ENCODE measurements at places on chromosomes 7 and 10.

DNA sequence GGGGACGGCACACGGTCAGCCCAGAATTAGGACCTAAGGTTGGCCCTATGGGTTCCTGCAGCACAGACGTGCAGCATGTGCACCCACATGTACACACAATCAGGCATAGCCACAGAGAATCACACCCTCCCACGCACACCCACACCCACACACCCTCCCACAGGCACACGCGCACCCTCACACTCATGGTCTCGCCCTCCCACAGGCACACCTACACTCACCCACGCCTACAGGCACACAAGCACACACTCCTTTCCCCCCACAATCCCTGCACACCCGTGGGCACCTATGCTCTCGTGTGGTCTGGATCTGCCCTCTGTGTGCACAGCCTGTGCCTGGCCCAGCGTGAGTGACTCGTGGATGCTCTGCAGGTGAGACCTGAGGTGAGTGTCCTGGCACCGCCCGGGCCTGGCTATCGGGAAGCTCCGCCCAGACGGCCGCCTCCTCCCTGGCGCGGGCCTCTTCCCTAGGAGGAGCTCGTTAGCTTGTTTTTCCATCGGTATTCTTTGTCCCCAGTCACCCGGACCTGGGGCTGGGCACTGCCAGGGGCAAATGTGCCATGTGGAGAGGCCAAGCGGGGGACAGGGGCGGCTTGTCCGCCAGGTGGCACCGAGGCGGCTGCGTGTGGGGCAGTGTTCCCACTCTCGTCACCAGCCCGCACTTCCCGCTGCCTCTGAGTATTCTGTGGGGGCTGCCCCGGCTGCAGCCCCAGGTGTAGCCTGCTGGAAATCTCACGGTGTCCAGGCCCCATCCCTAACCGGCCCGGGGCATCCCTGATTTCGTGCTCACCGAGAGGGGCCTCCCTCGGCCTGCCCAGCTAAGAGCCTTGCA lies 110.2 kb upstream of the FAM20C start:
- no peaks in the 10 kb centered on the region for H3K4me1 ChIP-seq
- H3K36me3 ChIP-seq, result no peaks in the 10 kb centered on the region
- no peak overlapping the region for H3K27ac ChIP-seq
- DNase-seq, result no peak

- H3K27me3 ChIP-seq, result no peaks in the 10 kb centered on the region
- H3K27ac ChIP-seq, result no peak overlapping the region
- H3K36me3 ChIP-seq, result peaks cover 16% of the 10 kb centered on the region
- DNase-seq, result no peak
- H3K4me3 ChIP-seq, result no peak overlapping the region
Measured at GRCh38 chr7:271266-272107, 18.5 kb upstream of the FOXL3 start.

- DNase-seq, result no peak
- H3K36me3 ChIP-seq, result peaks cover 20% of the 10 kb centered on the region
- H3K27ac ChIP-seq, result no peak overlapping the region
- H3K4me1 ChIP-seq, result peaks cover 73% of the 10 kb centered on the region
- peak overlapping the region; percentile 1 for H3K4me3 ChIP-seq
Measured at GRCh38 chr10:6470894-6471618, 109.0 kb downstream of the PRKCQ start.

DNA sequence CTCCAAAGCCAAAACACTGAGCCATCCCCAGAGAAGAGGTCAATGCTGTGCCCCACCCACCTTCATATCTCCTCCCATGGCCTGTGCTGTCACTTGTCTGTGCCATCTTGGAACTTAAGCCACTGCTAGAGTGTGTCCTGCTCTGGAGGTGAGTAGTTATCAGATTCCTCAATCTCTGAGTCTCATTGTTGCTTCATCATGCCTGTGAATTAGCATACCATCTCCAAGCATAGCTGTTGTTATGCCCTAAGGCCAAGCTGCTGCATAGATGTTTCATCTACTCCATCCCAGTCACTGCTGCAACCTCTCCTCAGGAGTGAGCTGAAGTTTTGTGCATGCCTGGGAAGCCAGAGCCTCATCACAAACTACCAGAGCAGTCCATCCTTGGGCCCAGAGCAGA lies 349.0 kb downstream of the ZWINT start:
- H3K27ac ChIP-seq, result no peak overlapping the region
- no peaks in the 10 kb centered on the region for H3K36me3 ChIP-seq
- H3K27me3 ChIP-seq, result no peaks in the 10 kb centered on the region
- DNase-seq, result no peak
- H3K4me1 ChIP-seq, result no peaks in the 10 kb centered on the region

GRCh38 chr7:85095366-85095765 lies 91.5 kb downstream of the SEMA3D start:
- no peaks in the 10 kb centered on the region for H3K4me1 ChIP-seq
- H3K27ac ChIP-seq, result no peak overlapping the region
- H3K27me3 ChIP-seq, result no peaks in the 10 kb centered on the region

DNA sequence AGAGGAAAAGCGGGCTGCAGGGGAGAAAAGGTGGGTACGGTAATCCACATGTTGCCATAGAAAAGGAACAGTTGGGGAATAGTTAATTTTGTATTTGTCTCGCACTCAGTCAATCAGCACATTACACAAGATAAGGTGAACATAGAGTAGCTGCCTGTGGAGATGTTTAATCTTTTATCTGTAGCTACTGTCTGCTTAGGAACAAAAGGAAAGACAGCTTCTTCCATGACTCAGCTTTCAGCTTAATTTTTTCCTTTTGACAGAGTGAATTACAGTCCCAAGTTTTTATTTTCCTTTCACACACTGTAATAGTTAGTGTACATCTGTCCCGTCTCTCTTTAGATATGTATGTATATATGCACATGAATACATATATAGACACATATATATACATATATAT lies 39.3 kb upstream of the PODXL start:
- H3K36me3 ChIP-seq, result no peaks in the 10 kb centered on the region
- no peak overlapping the region for H3K27ac ChIP-seq
- DNase-seq, result no peak
- no peaks in the 10 kb centered on the region for H3K27me3 ChIP-seq
- no peak overlapping the region for H3K4me3 ChIP-seq

GRCh38 chr10:25954851-25955250 lies 20.8 kb downstream of the MYO3A start:
- no peak for DNase-seq
- no peaks in the 10 kb centered on the region for H3K36me3 ChIP-seq
- no peak overlapping the region for H3K4me3 ChIP-seq
- no peak overlapping the region for H3K27ac ChIP-seq
- no peaks in the 10 kb centered on the region for H3K27me3 ChIP-seq

GRCh38 chr7:50056131-50056530 lies 36.9 kb downstream of the ZPBP start:
- H3K4me3 ChIP-seq, result no peak overlapping the region
- no peak overlapping the region for H3K27ac ChIP-seq
- H3K4me1 ChIP-seq, result peaks cover 8% of the 10 kb centered on the region
- no peaks in the 10 kb centered on the region for H3K36me3 ChIP-seq

GRCh38 chr7:6419310-6419773 lies 28.4 kb downstream of the DAGLB start:
- H3K27me3 ChIP-seq, result no peaks in the 10 kb centered on the region
- no peak overlapping the region for H3K27ac ChIP-seq
- no peaks in the 10 kb centered on the region for H3K36me3 ChIP-seq
- no peaks in the 10 kb centered on the region for H3K4me1 ChIP-seq

GRCh38 chr10:106384496-106384895 lies 780.0 kb downstream of the SORCS1 start:
- no peaks in the 10 kb centered on the region for H3K36me3 ChIP-seq
- DNase-seq, result no peak
- no peaks in the 10 kb centered on the region for H3K4me1 ChIP-seq
- H3K27ac ChIP-seq, result no peak overlapping the region

DNA sequence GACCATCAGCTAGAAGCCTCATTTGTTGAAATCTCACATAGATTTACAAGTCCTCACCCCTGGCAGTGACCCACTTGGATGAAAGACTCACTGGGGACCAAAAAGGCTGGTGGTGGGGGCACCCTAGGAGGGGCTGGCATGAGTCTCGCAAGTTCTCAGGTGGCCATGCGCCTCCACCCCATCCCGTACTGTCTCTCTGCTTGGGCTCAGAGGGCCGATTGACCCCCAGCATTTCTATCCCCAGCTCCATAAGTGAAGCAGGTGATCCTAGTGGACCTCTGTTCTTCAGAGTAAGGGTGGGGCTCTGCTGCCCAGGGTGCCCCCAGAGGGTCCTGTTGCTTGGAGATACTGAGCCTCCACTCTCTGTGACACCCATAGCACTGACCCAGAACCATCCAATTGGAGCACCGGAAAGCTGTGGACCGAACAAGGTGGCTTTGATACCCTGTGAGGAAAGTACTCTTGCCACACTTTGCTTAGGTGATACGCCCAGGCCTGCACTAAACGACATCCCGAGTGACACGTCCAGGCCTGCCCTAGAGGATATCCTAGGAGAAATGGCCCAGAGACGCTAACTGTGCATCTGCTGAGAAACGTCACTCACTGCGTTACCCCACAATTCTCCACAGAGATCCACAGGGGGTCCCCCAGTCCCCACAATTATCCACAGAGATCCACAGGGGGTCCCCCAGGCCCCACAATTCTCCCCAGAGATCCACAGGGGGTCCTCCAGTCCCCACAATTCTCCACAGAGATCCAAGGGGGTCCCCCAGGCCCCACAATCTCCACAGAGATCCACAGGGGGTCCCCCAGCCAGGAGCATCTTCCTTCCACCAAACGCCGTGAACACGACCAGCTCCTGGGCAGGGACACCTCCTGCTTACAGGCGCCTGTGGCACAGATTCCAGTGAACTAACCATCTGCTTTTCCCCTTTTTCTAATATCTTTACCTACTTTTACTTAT lies 262.9 kb downstream of the PTPRN2 start:
- H3K4me3 ChIP-seq, result no peak overlapping the region
- no peak for DNase-seq
- H3K4me1 ChIP-seq, result no peaks in the 10 kb centered on the region
- no peaks in the 10 kb centered on the region for H3K27me3 ChIP-seq

DNA sequence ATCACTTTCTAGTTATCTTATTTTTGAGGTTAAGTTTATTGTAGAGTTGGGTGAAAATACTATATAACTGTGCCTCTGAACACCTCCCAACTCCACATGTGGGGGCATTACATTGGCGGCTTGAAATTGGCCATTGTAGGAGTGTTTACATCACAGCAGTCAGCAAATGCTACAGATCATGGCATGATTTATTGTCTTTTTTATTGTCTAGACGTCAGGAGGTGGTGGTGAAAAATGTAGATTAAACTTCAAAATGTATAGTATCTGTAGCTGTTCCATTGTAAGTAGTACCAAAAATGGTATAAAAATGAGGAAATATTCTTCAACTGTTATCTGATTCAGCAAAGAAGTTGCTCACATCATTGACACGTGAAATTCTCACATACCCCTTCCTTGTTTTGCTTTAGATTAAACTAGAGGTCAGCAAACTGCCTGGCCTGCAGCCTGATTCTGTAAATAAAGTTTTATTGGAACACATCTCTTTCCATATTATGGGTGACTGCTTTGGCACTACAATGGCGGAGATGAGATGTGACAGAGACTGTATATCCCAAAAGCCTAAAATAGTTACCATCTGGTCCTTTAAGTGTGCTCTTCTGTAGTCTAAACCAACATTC lies 35.0 kb downstream of the TAF3 start:
- no peak overlapping the region for H3K27ac ChIP-seq
- no peak overlapping the region for H3K4me3 ChIP-seq
- H3K36me3 ChIP-seq, result peaks cover 7% of the 10 kb centered on the region
- peaks cover 17% of the 10 kb centered on the region for H3K4me1 ChIP-seq
- DNase-seq, result no peak
- no peaks in the 10 kb centered on the region for H3K27me3 ChIP-seq

DNA sequence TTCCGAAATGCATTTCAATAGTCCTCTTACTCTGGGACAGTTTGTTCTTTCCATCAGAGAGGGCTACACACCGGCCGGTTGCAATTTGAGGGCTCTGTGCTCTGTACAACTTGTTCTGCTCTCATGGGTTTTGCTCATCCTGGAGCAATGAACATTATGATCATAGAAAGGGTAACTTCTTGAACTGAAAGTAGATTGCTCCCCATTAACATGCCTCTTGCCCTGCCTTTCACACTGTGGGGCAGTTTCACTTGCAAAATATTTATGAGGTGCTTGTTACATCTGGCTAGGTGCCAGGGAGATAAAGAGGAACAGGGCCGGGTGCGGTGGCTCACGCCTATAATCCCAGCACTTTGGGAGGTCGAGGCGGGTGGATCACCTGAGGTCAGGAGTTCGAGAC lies 97.3 kb upstream of the MPP7 start:
- no peak overlapping the region for H3K4me3 ChIP-seq
- no peak for DNase-seq
- no peaks in the 10 kb centered on the region for H3K36me3 ChIP-seq

DNA sequence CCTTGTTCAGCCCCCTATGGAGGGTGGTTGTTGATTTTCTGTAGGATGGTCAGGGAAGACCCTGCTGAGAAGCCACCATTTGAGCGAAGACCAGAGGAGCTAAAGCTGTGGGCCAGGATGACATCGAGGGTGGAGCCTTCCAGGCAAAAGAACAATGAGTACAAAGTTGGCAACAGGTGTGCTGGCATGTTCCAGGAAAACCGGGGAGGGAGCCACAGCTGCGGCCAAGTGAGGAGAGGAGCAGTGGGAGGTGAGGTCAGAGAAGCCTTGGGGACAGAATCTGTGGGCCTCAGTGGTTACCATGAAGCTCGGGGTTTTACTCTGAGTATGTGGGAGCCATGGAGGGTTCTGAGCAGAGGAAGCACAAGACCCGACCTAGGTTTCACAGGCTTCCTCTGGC lies 75.6 kb upstream of the ZNF479 start:
- H3K36me3 ChIP-seq, result peaks cover 17% of the 10 kb centered on the region
- no peaks in the 10 kb centered on the region for H3K27me3 ChIP-seq
- H3K4me3 ChIP-seq, result no peak overlapping the region
- no peak for DNase-seq
- H3K4me1 ChIP-seq, result no peaks in the 10 kb centered on the region

DNA sequence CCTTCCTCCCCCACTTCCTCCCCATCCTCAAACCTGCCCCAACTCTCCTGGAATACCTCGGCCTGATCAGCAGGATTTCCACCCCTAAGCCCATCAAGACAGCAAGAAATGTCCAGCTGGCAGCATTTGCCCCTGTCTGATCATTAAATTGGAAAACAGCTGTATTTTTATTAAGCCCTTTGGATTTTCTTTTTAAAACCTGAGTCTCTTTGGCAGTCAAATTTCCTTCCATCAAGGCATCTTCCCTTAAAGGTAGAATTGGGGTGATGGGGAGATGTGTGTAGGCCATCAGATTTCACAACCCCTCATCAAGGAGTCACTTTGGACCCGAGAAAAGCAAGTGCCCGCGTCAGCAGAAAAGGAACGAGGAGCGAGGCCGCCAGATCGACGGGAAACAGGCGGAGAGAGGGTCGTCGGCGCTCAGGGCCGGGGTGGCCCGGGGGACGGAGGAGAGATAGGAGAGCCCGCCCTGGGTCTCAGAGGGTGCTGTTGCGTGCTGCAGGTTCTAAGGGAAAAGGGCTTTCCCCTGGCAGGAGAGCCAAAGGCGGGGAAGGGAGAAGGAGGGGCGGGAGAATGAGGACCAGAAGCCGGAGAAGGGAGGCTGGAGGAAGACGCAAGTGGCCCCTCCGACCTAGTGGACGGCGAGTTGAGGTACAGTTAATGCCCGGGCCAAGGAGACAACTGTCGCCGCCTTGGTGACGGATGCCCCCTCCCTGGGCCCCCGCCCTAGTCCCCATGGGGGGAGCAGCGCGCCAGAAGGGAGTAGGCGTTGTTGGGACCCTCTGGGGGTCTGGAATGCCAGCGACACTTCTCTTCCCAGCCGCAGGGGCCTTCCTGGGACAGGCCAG lies 11.5 kb upstream of the GATA3 start:
- H3K27ac ChIP-seq, result peak overlapping the region; percentile 5
- no peaks in the 10 kb centered on the region for H3K36me3 ChIP-seq
- peaks cover 100% of the 10 kb centered on the region for H3K27me3 ChIP-seq
- peaks cover 88% of the 10 kb centered on the region for H3K4me1 ChIP-seq
- H3K4me3 ChIP-seq, result peak overlapping the region; percentile 67
- DNase-seq, result no peak
